ENCODE measurements at places on chromosomes 6 and 20. TPM values are rescaled to one million over a fixed set of nuclear protein-coding genes. Genes with fewer than 3 reads are reported as not detected.

Gene MAFB
- not detected for total RNA-seq

Gene ADGRF5
- total RNA-seq = not detected

Gene KCNK15
- total RNA-seq = not detected

Gene CTAGE9
- not detected for total RNA-seq

Gene RIMS1
- not detected for total RNA-seq

Gene HLA-DRB1
- total RNA-seq = 55.9 TPM

Gene FAM83D
- total RNA-seq = 22.6 TPM

Gene HLA-DQB1
- total RNA-seq = 24.1 TPM

Gene LY6G6C
- not detected for total RNA-seq

Gene OXT
- not detected for total RNA-seq

Gene SLC22A23
- total RNA-seq = 1.3 TPM

Gene TMEM200A
- 3.1 TPM for total RNA-seq

Gene CST9L
- total RNA-seq = not detected

Gene SSTR4
- not detected for total RNA-seq

Gene LAMA4
- not detected for total RNA-seq

Gene VARS1
- 85.0 TPM for total RNA-seq

Gene RFX6
- not detected for total RNA-seq

Gene C20orf141
- total RNA-seq = not detected

Gene NFKBIL1
- total RNA-seq = 15.8 TPM

Gene DEFB132
- not detected for total RNA-seq

Gene COL9A1
- total RNA-seq = not detected

Gene DLL1
- total RNA-seq = 0.58 TPM

Gene DDX43
- 1.7 TPM for total RNA-seq

Data from activated CD4-positive, alpha-beta T cell treated with anti-CD3 and anti-CD28 coated beads, Interleukin-2, amount 10 ng/mL, durations not matched to agents 7 days and 5 days (primary cell).